ENCODE measurements at places on chromosomes 2 and 18.
A peak's percentile ranks its signal among the peaks of the same experiment; 100 is the strongest.

- DNase-seq, result no peak
Measured at GRCh38 chr2:164906947-164907346, 48.4 kb downstream of the SLC38A11 start.

- DNase-seq, result no peak
Measured at GRCh38 chr2:33272001-33272400, 204.4 kb upstream of the RASGRP3 start.

GRCh38 chr18:38076346-38077070 lies 510.9 kb upstream of the CELF4 start:
- DNase-seq, result no peak

DNA sequence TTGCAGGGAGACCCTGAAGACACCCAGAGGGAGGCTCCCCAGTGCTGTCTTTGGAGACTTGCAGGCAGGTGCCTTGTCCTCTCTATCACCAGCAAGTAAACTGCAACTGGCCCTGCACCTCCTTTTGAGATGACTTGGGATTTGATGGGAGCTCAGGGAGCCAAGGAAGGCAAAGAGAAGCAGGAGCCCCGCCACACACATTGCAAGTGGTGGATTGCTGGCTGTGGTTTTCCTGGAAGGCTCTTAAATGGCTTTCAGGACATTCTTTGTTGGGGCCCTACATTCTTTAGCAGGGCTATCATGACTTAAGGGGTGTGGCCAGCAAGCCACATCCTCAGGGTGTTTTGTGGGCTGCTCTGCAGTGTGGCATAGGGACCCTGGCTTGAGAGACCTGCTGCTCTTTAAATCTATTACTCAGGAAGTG lies 39.9 kb upstream of the CDC42EP3 start:
- peak; percentile 3 for DNase-seq

- DNase-seq, result no peak
Measured at GRCh38 chr2:120354935-120355779, 9.2 kb downstream of the INHBB start.

DNA sequence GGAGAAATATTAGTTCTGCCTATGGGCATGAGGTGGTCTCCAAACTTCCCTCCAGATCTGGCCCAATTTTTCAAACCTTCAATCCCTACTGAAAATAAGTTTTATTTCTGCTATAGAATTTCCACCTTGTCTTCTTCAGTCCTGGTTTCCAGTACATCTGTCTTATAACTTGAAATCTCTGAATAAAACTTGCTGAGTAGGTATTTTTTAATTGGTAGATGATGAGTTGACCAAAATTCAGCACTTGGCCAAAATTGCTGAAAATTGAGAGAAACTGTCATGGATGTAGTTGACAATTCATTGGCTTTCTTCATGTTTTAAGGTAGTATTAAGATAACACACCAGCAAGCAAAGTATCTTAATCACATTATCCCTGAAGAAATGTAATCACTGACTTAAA lies 206.2 kb downstream of the PARD3B start:
- DNase-seq, result no peak

- DNase-seq, result no peak
Measured at GRCh38 chr2:121078899-121079298, 206.1 kb downstream of the TFCP2L1 start.

DNA sequence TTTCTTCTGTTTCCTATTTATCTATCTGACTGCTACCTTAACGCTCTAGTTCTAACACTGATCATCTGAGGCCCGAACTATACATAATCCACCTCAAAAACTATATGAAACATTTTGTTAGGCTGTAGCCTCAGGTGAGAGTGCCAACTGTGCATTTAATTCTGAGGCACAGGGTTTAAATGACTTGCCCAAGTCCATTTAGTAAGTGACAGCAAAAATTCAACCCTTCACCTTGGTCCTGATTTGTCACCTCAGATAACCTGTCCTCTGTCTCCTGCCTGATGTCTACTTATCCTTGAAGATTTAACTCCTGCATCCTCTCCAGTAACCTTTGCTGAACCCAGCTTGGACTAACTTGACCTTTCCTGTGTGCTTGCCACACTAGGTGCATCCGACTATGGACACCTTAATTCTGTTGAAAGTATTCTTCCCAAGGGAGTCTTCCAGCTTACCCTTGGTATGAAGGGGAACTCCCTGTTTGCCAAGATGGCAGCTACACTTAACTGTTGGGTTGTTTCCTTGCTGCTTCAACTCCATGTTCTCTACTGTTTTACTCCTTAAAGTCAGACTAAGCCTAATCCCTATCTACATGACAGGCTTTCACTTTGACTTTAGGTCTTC lies 23.5 kb downstream of the CD302 start:
- DNase-seq, result no peak

DNA sequence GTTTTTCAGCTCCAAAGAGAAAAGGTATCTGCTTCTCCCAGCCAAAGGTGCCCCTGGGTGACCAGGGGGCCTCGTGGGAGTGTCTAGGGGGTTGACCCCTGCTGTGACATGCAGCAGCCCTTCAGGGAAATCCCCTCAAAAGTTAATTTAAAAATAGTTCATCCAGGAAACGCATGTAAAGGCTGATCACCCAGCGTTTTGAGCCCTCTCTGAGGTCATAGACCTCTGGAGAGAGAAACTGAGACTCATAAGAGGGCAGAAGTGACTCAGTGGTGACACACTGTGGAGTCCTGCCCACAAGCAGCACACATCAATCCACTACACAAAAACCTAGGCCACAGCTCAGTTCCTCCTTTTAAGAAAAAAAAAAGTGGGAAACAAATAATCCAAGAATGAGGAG lies 11.9 kb downstream of the GAL3ST2 start:
- DNase-seq, result no peak

DNA sequence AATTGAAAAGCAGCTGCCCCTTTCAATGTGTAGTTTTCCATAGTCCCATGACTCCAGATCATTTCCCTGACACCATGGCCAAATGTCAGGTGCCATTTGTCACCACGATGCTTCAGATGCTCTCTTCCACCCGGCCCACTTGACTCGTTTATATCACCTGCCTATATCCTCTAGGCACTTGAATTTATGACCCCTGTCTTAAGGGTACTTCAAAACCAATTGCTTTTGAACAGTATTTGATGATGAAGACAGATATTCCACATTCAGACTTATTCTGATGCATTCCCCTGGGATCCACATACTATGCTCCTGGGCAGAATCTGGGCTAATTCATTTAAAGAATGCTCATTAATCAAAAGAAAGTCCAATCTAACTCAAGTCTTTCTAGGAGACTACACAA lies 16.9 kb upstream of the RHBDD1 start:
- no peak for DNase-seq

DNA sequence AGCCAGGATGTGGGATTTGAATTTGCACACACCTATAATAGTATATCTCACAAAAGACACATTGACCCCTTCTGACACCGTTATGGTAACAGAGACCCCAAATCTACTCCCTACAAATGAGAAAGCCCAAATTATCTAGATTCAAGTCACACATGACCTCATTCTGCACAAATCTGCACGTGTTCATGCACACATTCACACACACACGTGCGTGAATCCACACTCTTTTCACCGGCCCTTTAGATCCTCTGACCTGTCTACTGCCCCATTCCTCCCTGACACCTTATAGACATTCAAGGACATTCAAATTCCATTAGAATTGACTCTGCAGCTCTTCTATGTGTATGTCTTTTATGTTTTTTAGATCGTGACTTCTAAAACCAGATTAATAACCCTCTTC lies 627.8 kb upstream of the ID2 start:
- DNase-seq, result no peak

DNA sequence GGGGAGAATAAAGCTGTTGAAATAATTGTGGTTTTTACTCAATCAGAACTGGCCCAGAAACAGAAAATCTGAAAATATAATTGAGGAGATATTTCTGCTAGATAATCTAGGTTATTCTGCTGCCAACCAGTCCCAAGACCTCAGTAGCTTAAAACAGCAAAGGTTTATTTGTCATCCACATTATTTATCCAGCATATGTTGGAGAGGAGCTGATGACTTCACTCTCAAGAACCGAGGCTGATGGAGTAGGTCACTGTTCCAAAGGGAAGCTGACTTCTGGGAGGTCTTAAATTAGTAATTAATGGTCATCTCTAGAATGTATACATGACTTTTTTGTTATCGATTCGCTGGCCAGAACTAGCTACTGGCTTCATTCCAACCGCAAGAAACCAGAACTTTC lies 124.8 kb upstream of the CTNNA2 start:
- no peak for DNase-seq

DNA sequence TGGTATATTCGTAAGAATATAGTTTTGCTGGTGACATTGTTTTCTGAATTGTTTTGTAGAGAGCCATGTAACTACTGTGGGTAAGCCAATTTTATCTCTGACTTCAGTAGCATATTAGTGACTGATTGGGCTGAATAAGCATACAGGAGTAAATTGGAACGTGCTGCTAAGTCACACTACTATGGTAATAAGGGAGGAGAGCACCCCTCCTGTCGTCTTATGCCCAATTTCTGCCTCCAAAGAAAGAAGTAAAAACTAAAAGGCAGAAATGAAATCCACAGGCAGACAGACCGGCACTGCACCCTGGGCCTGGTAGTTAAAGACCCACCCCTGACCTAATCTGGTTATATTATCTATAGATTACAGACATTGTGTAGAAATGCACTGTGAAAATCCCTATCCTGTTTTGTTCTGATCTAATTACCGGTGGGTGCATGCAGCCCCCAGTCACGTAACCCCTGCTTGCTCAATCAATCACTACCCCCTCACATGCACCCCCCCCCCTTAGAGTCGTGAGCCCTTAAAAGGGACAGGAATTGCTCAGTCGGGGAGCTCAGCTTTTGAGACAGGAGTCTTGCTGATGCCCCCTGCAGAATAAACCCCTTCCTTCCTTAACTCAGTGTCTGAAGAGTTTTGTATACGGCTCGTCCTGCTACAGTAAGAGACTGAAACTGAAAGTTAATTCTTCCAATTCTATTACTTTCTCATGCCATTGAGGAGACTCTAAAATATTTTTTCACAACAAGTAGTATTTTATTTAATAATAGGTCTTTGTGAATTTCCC lies 167.0 kb downstream of the ZNF804A start:
- DNase-seq, result no peak

DNA sequence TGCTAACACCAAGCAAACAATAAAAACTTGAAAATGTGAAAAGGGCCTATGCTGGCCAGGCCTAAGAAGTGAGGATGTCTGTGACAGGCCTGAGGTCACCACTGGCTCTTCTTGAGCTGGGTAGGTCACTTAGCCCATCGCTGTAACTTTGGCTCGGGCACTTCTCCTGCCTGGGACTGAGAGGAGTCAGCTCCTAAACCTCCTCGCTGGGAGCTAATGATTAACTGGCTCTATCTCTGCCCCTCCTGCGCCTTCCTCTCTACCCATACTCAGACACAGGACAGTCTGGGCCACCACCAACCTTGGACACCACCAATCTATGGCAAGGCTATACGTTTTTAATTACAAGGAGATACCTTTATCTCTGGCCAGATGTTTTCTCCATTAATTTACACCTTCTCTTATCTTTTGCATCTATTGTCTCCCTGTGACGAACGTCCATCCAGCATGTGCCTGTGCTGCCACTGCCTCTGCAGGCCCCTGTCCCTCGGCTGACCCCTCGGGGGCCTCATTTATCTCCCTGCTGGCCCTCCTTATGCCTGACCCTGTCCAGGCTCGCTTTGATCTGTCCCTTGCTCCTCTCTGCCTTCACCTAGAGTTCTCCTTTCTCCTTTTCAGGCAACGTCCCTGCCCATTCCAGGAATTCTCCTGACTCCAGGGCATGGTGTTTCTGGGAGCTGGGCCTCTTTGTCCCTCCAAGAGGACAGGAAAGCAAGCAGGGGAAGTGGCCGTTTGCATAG lies 149.1 kb upstream of the GATA6 start:
- no peak for DNase-seq

- DNase-seq, result no peak
Measured at GRCh38 chr2:204849892-204850291, 304.6 kb downstream of the PARD3B start.

- DNase-seq, result no peak
Measured at GRCh38 chr2:112787294-112787693, 3.0 kb upstream of the IL1A start.

- DNase-seq, result no peak
Measured at GRCh38 chr2:171895786-171896185, 1.7 kb upstream of the SLC25A12 start.

GRCh38 chr18:76203552-76203951 lies 291.5 kb downstream of the ZNF516 start:
- no peak for DNase-seq

Data from stimulated activated CD8-positive, alpha-beta memory T cell treated with anti-CD3 and anti-CD28 coated beads, Interleukin-7, amount 100 ng/mL, for 1 hour (primary cell).